Panc1 (cell line): ENCODE measurements at places on chromosomes 6 and 20.

DNA sequence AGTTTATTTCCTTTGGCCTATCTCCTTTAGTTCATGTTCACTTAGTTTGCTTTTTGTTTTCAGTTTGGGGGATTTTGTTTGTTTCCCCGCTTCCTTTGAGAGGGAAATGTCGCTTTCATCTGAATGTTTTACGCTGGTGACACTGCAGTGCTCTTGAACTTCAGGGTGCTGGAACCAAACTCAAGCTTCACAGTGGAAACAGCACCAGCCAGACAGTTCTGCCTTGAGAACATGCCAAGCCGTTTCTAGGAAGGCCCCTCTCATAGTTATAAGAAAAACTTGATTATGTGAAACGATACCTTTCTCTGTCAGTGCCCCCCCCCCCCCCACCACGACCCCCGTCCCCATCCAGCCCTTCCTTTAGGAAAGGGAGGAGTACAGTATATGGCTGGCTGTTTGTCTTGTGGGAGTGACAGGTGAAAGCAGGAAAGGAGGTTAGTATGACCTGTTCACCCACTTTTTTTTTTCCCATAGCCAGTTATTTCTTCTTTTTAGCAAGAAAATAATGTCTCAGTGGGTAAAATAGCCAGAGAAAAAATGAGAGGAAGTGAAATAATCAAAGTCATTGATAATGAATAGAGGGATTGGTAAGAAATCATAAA, 130.1 kb downstream of the LRRC1 start:
- DNase-seq: no peak

GRCh38 chr20:51610761-51611624, 68.5 kb upstream of the NFATC2 start:
- no peak for DNase-seq

- no peak for DNase-seq
Measured at GRCh38 chr6:41688256-41688965, 47.0 kb downstream of the TFEB start.

DNA sequence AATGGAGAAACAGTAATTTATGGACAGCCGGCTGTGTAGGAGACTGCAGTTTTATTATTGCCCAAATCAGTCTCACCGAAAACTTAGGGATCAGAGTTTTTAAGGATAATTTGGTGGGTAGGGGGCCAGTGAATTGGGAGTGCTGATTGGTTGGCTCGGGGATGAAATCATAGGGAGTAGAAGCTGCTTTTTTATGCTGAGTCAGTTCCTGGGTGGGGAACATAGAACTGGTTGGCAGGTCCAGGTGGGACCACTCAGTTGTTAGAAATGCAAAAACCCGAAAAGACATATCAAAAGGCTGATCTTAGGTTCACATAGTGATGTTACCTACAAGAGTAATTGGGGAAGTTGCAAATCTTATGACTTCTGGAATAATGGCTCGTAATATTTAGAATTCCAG, 59.3 kb downstream of the DOP1A start:
- DNase-seq: no peak

GRCh38 chr20:23059846-23060245, 10.4 kb upstream of the THBD start:
- no peak for DNase-seq

DNA sequence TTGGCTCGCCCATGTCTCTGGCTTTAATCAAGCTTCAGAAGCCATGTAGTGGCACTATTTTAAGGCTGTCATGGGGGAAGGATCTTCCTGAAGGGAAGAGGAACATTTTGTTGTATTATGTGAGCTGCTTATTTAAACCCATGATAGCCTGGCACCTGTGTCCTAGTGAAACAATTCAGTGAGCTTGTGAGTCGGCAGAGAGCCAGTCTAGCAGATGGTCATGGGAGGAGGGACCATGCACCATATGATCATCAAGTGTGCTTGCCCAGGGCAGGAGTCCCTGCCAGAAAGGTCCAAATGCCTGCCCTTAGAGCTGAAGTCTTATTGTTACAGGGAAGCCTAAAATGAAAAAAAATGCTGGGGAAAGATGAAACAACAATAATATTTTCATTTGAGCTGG, 132.9 kb downstream of the PRDM13 start:
- no peak for DNase-seq

DNA sequence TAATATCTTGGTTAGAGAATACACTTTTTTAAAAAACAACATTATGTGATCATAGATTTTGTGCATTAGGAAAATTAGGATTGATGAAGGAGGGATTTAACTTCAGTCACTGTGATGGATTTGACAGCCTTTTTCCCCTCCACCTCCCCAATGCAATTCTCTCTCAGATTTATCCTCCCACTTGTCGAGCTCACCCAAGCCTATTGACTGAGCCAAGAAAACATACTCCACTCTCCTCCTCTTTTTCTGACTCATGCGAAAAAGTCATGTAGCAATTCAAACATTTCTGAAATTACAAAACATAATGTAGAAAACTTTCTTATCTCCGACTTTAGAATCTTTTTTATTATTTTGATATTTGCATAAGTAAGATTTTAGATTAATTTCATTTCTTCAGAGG, 24.1 kb downstream of the KLHL32 start:
- no peak for DNase-seq

DNA sequence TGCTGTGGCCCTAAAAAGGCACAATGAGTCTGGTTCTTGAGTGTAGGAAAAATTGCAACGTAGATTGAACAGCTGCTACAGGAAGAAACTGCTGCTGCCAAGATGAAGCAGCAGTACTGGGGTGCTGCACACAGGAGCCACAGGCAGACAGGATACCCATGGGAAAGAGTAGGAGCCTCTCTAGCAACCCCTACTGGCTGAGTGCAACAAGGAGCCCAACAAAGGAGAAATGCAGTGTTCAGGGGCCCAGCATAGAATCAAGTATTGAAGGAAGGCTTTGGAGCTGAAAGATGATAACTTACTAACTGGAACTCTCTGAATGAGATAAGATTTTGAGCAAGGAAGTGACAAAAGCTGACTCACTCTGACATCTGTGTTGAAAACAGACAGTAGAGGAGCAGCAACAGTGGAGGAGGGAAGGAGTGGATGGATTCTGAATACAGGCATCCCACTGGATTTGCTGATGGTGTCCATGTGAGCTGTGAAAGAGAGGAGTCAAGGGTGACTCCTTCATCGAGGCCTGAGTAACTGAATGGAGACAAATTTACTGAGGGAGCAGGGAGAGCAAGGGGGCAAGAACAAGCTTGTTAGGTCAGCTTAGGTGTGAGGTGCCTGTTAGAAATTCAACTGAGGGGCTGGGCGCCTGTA, 534.7 kb upstream of the JARID2 start:
- DNase-seq: no peak

GRCh38 chr6:71733970-71734899, 152.1 kb upstream of the RIMS1 start:
- DNase-seq: no peak

DNA sequence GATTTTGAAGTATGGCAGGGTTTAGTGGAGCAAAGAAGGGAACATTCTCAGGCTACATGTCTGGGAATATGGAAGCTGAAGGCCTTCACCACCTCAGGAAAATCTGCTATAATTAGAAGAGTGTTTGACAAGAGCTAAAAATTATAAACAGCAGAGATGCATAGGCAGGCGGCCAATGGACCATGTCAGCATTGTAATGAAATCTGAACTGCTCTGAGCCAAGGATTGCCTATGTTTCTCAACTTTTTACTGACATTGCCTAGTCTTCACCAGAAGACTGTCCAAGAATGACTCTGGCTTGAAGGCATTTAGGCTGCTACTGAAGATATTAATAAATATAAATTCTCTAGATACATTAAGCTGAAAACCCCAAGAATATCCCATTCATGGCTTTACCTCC, 84.1 kb downstream of the C6orf52 start:
- no peak for DNase-seq

DNA sequence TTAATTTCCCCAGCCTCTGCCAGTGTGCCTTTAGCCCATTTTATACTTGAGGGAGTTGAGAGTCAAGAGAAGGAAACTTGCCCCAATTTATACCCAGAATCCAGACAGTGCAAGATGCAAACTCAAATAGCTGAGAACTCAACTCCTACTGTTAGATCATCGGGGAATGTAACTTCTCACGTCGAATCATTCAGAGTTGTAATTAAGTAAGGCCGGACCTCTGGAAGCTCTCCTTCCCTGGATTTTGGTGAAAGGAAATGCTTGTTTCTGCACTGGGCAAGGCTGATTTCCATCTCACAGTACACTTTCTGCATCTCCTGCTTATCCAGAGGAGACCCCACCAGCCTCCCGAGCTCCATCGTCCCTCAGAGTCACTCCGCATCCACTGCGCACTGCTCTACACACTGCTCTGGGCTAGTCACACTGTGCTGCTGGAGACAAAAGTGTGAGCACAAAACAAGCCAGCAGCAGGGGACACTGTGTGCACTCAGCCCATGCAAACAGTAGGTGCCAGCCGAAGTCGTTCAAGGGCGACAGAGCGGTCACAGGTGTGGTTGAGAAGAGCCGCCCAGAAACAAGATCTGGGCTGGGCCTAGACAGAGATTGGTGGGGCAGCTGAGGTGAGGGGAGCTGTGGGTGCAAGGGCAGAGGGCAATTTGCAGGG, 150.4 kb upstream of the QKI start:
- DNase-seq: no peak

DNA sequence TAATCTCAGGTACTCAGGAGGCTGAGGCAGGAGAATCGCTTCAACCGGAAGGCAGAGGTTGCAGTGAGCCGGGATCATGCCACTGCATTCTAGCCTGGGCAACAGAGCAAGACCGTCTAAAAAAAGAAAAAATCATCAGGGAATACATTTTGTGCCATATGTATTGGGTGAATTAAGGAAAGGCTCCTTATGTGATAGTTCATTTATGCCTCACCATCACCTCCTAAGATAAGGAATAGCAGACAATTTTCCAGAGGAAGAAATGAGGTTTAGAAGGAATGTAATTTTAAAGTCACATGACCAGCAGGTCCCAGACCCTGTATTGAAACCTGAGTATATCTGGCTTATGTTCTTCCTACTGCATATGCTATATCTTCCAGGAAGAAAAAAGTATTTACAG, 93.9 kb upstream of the FOXC1 start:
- no peak for DNase-seq

DNA sequence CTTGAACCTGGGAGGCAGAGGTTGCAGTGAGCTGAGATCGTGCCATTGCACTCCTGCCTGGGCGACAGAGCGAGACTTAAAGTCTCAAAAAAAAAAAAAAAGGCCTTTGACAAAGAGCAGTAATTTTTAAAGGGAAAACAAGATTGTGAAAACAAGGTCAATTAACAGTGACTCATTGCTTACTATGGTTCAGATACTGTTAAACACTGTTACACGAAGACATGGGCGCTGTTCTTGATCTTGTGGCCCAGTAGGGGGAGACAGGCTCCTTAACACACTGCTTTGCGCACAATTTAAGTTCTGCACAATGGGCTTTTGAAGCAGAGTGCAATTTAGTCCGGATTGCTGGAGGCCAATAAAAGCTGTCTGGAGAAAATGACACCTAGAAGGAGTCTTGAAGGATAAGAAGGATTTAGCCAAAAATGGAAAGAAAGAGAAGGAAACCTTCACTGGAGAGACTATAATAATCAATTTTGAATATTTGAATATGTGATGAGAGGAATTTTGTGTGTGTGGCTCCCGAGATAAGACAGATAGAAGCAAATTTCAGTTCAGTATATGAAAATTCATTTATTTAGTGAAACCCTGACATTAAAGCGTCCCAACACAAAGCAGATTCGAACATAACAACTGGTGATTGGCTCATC, 6.0 kb upstream of the LATS1 start:
- no peak for DNase-seq

DNA sequence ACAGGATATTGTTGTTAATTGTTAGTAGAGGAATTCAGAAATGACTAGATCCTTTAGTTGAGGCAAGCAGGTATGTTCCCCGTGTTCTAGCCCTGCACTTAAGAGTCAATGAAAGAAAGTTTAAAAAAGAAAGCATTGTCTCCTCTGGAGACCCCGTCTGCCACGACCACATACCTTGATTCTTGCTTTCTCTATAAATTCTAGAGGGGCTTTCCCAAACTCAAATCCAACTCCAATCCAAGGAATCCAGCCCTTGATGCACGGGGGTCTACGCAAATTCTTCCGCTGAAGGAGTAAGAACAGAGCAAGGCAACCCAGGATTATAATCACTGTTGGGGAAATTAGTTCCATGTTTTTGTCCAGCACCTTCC, 401 bp downstream of the CYP39A1 start:
- no peak for DNase-seq

DNA sequence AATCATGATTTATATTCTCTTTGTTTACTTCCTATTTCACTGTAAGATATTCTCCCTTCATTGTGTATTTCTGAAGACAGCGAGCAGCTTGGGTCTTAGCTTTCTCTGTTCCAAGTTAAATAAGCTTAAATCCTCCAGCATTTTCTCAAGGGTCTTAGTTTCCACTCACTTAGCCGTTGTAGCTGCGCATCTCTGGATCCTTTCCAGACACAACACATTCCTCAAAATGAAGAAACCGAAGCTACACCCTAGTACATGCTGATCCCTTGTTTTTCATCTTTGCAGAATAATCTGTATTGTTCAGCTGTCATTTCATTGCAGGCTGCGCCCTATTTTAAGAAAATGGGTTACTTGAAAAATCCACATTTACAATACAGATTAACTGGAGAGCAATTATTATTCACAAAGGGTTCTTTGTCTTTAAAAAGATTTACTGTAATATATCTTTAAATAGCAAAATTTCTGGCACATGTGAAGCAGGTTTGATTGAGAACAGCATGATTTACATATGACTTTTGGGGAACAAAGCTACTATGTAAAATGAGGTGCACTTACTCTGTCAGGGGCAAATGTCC, 375.8 kb downstream of the QKI start:
- DNase-seq: no peak

GRCh38 chr6:118791499-118791898, 102.5 kb upstream of the ASF1A start:
- DNase-seq: no peak

GRCh38 chr6:81744131-81744530, 8.3 kb downstream of the TENT5A start:
- no peak for DNase-seq

GRCh38 chr6:80254716-80255115, 148.2 kb downstream of the BCKDHB start:
- no peak for DNase-seq

GRCh38 chr6:73746787-73747186, 50.8 kb downstream of the CD109 start:
- no peak for DNase-seq

DNA sequence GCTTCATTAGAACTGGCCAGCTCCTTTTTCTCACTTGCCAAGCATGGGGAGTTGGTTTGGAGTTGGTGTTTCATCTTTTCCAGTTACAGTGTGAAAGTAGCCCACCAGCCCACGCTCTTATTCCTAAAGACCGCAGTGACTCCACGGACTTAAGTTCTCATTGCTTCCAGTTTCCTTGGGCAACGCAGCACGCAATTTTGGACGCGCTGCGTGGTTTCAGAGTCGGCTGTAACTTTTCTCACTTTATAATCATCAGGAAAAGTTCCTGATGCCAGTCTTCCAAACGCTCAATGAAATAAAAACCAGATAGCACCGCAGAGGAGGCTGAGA, 381 bp upstream of the PEX7 start:
- peak; percentile 17 for DNase-seq

GRCh38 chr6:73560182-73560732, 39.4 kb upstream of the EEF1A1 start:
- DNase-seq: no peak

GRCh38 chr6:77383026-77383425, 80.3 kb downstream of the HTR1B start:
- DNase-seq: no peak

GRCh38 chr6:11730641-11731040, 48.0 kb downstream of the ADTRP start:
- no peak for DNase-seq
